ENCODE measurements at places on chromosomes 3 and 15.

- DNase-seq, result no peak
Observed at GRCh38 chr3:116000311-116000710, 377.0 kb downstream of the GAP43 start.

GRCh38 chr15:97096303-97096835 lies 765.9 kb downstream of the NR2F2 start:
- DNase-seq, result no peak

- no peak for DNase-seq
Observed at GRCh38 chr3:82520846-82521245, 759.4 kb upstream of the GBE1 start.

- DNase-seq, result no peak
Observed at GRCh38 chr15:58842713-58843396, 71.8 kb downstream of the MINDY2 start.

GRCh38 chr3:144104186-144104585 lies 132.6 kb downstream of the DIPK2A start:
- no peak for DNase-seq

- DNase-seq, result no peak
Observed at GRCh38 chr3:28835249-28835648, 445.6 kb upstream of the RBMS3 start.

DNA sequence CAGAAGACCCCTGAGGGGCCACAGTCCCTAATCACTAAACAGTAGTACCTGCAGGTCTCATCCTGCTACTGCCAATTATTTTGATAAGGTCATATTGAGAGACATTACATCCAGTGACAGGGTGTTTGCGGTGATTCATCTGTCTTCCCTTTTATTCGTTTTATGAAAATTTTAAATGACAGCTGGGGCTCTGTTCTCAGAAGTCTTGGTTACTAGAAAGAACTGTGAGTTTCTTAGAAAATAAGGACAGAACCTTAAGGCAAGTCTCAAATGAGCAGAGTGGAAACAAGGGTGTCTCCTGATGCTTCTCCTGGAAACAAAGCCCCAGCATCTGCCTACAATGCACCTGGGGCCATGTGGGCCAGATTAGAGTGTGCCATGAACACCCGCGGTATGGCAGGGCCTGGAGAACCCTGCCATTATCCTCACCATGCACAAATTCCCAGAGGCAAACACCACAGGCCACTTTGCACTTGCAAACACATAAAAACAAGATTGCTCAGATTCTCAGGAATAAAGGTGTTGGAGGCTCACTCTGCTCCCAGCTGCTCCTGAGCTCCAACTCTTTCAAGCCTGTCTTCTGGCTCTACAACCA lies 66.3 kb upstream of the IQSEC1 start:
- no peak for DNase-seq

DNA sequence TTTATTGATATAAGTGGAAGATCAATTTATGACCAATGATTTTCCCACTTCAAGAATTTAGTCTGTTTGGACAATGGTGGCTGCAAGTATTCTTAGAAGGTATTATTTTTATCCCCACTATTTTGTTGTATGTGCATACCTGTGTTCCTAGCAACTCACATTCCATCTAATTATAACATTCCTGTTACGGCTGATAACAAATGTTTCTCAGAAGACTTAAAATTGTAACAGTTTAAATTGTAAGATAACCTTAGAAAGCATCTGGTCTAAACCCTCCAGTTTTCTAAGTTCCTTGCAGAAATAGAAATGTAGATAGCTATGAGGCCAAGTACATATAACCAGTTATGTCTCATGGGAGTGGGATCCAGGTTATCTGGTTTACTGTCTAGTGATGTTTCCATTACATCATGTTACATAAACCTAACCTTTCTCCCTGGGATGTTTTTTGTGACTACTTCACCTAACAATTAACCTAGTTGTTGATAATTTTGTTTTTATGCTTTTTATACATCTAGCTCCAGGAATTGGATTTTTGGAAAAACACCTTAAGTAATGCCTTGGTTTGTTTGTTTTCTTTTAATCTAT lies 11.1 kb upstream of the MFN1 start:
- no peak for DNase-seq

- no peak for DNase-seq
Observed at GRCh38 chr15:39453620-39454019, 127.3 kb upstream of the THBS1 start.

DNA sequence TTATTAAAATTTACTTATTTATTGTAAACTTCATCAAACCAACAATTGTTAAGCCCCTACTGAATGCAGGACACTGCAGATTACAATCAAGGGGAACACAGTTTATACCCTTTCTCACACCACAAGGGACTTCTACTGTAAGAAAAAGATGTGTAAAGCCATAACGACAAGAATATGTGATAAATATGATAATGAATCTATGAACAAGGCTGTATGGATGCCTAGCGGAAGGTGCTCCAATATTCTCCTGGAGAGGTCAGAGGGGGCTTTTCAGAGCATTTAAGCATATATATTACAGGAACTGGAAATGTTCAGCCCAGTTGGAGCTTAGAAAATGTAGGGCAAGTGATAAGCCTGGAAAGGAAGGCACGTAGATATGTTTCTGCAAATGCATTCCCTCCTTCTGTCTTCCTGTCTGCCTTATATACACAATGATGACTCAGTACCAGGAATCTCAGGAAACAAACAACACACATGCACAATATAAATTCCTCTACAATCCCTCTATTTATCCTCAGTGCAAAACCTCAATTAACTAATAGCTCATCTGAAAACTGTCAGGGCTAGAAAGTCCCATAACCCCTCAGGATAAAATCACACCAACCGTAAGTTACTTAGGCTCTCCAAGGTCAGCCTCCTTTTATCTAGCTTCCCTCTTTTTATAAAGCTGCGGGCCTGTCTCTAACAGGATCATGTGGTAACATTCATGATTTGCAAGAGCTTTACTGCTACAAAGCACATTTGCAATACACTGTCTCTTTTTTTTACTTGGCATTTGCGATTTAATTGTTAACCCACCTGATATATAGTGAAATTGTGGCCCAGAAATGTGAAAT lies 393.1 kb downstream of the LPP start:
- no peak for DNase-seq
